CD4-positive, CD25-positive, alpha-beta regulatory T cell (primary cell): ENCODE measurements at places on chromosomes 7 and 10. TPM values are rescaled to one million over a fixed set of nuclear protein-coding genes. Genes with fewer than 3 reads are reported as not detected.

UPK3B gene
- not detected for polyA plus RNA-seq

TUBB8 gene
- polyA plus RNA-seq: not detected

LIPK gene
- not detected for polyA plus RNA-seq

NACAD gene
- not detected for polyA plus RNA-seq

CCL24 gene
- not detected for polyA plus RNA-seq
